ENCODE measurements at places on chromosomes 16 and 17.

- no peak for DNase-seq
Measured at GRCh38 chr17:2940352-2940751, 123.1 kb downstream of the OR1D5 start.

GRCh38 chr17:13323990-13324389 is 277.7 kb downstream of the HS3ST3A1 start:
- no peak for DNase-seq

DNA sequence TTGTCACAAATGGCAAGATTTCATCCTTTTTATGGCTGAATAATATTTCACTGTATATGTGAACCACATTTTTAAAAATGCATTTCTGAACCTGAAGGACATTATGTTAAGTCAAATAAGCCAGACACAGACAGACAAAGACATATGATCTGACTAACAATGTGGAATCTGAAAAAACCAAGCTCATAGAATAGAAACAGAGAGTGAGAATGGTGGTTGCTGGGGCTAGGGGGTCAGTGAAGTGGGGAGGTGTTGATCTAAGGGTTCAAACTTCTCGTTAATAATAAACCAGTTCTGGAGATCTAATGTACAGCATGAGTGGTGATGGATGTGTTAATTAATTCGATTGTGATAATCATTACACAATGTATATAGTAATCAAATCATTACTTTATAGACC is 475.1 kb downstream of the WWOX start:
- DNase-seq = no peak

GRCh38 chr17:15513058-15513791 is 45.8 kb upstream of the CDRT4 start:
- DNase-seq = no peak

- DNase-seq = no peak
Measured at GRCh38 chr16:20747030-20747816, 5.6 kb upstream of the THUMPD1 start.

DNA sequence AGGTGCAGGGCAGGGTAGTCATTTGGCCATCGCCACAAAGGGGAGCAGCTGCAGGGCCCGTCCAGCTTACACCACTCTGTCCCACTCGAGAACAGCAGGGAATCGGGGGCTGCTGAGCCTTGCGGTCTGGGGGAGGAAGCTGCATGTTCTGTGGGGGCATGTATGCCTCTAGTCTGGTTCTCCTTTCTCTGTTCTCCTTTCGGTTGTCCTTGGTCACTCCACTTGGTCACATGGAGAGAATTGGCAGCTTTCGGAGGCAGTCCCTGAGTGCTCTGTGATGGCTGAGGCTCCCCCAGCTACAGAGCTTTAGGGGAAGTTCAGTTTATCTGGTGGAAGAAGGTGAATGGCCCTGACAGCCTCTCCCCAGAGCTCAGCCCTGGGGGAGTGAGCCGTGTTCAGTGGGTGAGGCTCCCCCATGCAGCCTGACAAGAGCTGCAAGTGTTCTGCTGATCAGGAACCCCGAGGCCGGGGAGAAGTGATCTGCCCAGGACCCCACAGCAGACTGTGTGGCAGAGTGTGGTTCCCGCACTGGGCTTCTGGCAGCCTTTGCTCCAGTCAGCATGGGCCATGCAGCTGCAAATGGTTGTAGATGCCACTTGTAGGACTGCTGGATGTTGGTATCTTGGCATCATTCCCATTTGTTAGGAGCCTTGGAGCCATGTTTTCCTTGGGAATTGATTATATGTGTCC is 22.3 kb upstream of the SMPD3 start:
- DNase-seq = no peak

DNA sequence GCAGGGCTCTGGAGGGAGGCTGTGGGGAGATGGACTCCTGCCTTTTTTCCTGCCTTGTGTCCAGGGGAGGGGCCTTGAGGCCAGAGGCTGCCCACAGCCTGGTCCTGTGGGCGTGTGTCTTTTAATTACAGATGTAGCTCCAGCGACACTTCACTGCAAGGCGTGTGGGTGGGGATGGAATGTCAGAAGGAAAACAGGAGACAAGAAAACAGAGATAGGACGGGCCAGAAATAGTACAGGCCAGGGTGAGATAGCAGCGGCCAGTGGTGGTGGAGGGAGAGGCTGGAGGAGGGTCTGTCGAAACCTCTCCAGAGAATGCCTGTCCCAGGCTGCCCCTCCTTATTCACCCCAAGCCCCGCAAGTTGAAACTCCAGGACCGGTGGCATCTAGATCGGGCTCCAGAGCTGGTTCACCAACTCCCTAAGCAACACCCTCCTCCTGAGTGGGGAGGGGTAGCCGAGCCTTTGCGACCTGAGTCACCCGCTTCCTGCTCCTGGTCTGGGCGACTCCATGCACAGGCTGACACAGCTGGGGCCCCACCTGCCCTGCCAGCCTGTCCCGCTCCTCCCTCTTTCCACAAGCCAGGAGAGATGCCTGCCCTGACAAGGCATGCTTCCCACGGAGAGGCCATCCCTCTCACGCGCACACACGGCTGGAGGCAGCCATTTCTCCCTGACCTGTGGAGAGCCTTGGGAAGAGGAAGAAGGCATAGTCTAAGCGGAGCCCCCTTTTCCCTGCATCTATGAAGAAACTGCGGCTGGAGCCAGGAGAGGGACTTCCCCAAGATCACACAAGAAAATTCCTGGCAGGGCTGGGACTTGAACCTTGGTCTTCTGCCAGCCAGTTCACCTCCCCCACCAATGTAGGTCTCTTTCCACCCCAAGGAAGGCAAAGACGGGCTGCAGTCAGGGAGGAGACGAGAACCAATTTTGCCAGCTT is 6.6 kb upstream of the JUP start:
- no peak for DNase-seq

GRCh38 chr16:576823-577201 is 7.0 kb downstream of the PIGQ start:
- no peak for DNase-seq

- DNase-seq = no peak
Measured at GRCh38 chr16:787978-788398, at the start of gene RPUSD1. TSS of gene RPUSD1 (minus strand) at chr16:788381. CDS start at chr16:787737, 644 bp downstream.

- DNase-seq = peak; percentile 87
Measured at GRCh38 chr17:43760254-43760852, 1.8 kb upstream of the SOST start.

DNA sequence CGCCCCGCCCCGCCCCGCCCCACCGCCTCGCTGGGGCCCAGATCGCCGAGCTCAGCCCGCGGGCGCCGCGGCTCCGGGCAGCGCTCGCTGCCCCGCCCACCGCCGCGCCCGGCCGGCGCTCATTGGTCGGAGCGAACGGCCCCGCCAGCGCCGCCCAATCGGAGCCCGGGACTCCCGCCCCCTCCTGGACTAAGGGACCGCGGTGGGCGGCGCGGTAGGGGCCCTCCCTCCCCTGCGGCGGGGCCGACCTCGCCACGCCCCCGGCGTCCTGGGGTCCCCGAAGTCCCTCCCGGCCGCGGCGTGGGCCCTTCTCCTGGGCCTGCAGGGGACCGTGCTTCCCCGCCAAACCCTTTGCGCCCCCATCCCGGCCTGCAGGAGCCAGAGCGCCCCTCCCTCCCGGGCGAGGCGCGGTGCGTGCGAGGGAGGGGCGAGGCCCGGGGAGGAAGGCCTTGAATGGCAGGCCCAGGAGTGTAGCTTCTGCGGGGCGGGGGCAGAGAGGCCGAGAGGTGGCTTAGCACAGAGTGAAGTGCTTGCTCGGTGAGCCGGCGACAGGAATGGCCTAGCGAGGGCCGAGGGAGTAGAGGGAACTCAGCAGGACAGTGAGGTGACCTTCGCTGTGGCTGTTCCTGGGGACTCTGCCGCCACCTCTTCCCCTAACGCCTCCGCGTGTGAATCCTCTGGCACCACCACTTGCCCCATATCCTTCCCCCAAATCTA is at the start of gene CAMKK1:
CAMKK1 (minus strand) TSS at position 51 of the 717 bp plus-strand sequence. CDS start 7,366 bp downstream, outside the sequence.
- DNase-seq = peak; percentile 86

GRCh38 chr17:67466251-67466796 is 89.2 kb downstream of the PITPNC1 start:
- DNase-seq = no peak

DNA sequence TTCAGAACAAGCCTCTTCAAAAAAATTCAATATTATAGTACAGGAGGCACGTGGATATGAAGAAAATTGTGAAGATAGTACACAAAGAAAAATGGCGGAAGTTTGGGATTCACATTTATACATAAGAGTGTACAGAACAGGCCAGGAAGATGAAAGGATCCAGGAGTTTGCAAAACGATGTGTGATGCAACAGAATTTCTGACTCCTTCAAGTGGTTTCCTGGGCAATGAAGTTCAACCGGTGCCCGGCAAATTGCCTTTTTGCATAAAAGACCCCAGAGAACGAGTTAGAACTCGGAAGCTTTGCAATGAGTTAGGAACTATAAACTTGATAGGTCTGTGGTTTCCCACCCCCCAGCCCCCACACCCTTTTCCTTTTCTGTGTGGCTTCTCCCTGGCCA is 189.1 kb downstream of the SALL1 start:
- no peak for DNase-seq

DNA sequence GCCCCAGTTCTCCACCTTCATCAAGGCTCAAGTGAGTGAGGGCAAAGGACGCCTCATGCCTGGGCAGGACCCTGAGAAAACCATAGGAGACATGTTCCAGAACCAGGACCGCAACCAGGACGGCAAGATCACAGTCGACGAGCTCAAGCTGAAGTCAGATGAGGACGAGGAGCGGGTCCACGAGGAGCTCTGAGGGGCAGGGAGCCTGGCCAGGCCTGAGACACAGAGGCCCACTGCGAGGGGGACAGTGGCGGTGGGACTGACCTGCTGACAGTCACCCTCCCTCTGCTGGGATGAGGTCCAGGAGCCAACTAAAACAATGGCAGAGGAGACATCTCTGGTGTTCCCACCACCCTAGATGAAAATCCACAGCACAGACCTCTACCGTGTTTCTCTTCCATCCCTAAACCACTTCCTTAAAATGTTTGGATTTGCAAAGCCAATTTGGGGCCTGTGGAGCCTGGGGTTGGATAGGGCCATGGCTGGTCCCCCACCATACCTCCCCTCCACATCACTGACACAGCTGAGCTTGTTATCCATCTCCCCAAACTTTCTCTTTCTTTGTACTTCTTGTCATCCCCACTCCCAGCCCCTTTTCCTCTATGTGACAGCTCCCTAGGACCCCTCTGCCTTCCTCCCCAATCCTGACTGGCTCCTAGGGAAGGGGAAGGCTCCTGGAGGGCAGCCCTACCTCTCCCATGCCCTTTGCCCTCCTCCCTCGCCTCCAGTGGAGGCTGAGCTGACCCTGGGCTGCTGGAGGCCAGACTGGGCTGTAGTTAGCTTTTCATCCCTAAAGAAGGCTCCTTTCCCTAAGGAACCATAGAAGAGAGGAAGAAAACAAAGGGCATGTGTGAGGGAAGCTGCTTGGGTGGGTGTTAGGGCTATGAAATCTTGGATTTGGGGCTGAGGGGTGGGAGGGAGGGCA is 9.7 kb downstream of the FKBP10 start:
- no peak for DNase-seq

GRCh38 chr17:75365009-75365930 is 40.2 kb downstream of the GRB2 start:
- DNase-seq = no peak

DNA sequence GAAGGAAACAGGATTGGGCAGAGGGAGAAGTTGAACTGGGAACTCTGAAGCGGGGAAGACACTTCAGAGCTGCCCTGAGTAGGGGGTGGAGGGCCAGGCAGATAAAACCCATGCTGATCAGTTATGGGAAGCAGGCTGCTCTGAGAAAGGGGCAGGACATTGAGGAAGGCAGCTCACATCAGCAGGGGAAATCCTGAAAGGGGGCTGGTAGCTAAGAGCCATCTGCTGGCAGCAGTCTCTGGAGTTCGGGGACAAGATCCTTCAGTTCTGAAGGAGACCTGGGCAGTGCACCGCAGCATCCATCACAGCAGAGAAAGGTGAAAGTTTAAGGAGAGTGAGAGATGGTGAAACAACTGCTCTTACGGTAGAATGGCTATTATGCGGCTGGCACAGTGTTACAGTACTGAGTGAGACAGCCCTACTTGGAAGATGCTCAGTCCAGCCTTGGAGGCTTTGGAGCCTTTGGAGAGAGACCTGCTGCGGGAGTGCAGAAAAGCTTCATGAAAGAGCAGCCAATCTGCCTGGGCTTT is 5.4 kb upstream of the KIF18B start:
- no peak for DNase-seq

GRCh38 chr17:64531955-64532371 is 25.2 kb downstream of the CEP95 start:
- DNase-seq = no peak

- DNase-seq = no peak
Measured at GRCh38 chr17:55430541-55431288, 9.1 kb upstream of the MMD start.

DNA sequence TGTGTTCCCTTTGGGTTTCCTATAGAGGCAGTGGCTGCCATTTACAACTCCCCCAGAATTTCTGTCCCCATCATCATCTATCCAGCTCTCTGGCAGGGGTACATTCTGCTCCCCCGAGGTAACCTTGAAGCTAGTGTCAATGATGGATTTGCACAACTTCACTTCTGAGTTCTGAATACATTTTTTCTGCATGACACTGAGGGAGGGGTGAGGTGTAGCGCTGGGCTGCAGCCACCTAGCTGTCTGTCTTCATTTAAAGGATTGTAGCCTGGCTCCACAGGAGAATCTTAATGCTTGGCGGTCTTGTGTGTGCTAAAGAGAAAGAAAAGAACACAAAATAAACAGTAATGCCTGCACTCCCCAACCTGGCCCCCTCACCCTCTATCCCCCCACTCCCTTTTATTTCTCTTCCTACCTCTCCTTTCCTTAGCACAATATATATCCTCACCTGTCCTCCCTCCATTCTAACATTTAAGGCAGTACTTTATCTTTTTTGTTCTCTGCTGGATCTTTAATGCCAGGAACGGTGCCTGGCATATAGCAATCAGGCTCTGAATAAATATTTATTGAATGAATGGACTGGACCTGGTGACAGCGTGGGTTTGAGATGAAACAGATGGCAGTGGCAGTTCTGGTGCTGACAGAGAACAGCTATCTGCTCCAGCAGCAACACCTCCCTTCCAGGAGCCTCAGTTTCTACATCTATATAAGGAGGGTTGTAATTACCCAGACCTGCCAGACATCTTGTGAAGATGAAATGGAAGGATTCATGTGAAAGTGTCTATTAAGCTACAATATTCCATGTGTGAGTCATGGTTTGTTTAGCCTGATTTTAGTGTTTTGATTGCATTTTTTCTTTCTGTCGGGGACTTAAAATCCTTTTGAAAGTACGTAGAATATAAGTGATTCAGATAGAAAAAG is 163.5 kb upstream of the CDH11 start:
- no peak for DNase-seq

DNA sequence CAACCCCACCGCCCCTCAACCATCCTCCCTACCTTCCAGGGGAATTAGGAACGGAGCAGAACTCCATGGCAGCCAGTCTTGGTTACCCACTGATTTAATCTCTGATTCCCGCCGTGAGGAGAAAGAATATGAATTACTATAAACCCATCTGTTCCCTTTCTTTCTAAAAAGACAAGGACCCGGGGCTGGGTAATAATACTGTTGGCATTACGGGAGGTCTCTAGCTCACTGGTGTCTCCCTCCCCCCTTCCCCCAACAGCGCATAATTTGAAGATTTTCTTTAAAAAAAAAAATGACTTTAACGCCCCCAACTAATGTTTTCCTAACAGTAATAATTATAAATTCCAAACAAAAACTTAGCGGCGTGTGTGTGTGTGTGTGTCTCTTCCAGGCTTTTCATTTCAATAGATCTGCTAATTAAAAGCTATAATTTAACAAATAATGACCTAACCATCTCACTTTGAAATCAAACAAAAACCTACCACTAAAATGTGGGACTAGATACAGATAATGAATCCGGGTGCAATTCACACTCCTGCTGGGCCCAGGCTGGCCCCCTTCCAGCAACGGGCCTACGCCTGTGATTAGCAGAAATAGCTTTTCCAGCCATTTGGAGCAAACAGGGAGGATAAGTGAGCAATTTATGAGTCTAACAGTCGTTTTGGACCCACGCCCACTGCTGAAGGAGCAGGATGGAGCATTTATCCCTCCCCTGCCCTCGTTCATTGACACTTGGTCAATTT is 18.2 kb upstream of the BHLHA9 start:
- peak; percentile 23 for DNase-seq
